ENCODE measurements at places on chromosomes 13 and 19.
A peak's percentile ranks its signal among the peaks of the same experiment; 100 is the strongest.

DNA sequence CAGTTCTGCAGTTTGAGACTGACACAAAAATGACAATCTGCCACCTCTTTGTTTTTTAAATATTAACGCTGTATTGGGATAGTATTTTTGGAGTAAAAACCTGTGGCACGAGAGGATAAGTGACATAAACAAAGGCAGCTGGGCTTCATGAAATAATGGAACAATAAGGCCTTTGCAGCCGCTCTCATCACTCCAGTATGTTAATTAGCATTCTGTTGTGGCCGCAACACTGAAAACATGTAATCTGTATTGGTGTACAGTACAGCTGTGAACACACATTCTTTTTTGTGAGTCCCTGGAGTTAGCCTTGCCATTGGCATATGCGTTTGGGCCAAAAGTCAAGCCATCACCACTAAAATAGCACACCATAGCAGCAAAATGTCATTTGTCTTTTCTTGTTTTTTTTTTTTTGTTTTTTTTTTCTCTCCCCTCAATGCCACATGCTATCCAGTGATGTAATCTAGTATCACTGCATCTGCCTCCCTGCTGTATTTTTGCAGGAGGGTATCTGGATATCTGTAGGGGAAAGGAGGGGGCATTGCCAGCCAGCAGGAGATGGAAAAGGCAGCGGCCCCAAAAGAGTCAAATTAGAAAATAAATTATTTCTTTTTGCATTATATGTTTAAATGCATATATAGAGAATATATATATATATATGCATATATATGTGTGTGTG is 885 bp upstream of the ZNF536 start:
- no peaks in the 10 kb centered on the region for H3K36me3 ChIP-seq
- no peak for DNase-seq
- peaks cover 25% of the 10 kb centered on the region for H3K4me1 ChIP-seq
- no peak overlapping the region for H3K4me3 ChIP-seq
- H3K27ac ChIP-seq, result no peak overlapping the region

DNA sequence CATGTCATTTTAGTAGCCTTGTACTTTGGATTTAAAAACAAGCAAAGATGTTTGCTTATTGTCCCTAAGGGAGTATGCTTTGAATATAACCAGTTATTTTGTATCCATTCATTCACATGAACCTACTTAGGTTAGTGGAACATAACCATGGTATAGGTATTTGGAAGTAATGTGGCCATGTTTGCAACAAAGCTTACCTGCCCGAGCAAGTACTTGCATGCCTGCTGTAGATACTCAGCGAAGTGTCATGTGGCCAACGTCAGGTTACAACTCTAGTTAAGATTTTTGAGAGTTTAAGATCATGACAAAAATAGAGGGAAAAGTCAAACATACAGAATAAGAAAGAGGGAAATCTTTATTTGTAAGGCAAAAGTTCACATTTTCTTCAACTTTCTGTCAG is 57.2 kb downstream of the COG6 start:
- no peak overlapping the region for H3K27ac ChIP-seq
- no peaks in the 10 kb centered on the region for H3K27me3 ChIP-seq
- H3K4me3 ChIP-seq, result no peak overlapping the region
- H3K36me3 ChIP-seq, result peaks cover 30% of the 10 kb centered on the region
- H3K4me1 ChIP-seq, result no peaks in the 10 kb centered on the region
- DNase-seq, result no peak

GRCh38 chr19:55650602-55651230 is 2.7 kb downstream of the CCDC106 start:
- peaks cover 2% of the 10 kb centered on the region for H3K36me3 ChIP-seq
- no peak for DNase-seq
- peaks cover 9% of the 10 kb centered on the region for H3K27me3 ChIP-seq
- H3K27ac ChIP-seq, result no peak overlapping the region
- H3K4me1 ChIP-seq, result peaks cover 21% of the 10 kb centered on the region
- H3K4me3 ChIP-seq, result peak overlapping the region; percentile 83

GRCh38 chr19:24074720-24075454 is 12.1 kb upstream of the ZNF254 start:
- peaks cover 52% of the 10 kb centered on the region for H3K36me3 ChIP-seq
- no peak for DNase-seq
- peaks cover 27% of the 10 kb centered on the region for H3K4me1 ChIP-seq
- H3K27ac ChIP-seq, result no peak overlapping the region
- H3K4me3 ChIP-seq, result peak overlapping the region; percentile 29
- no peaks in the 10 kb centered on the region for H3K27me3 ChIP-seq

- DNase-seq, result no peak
- H3K27ac ChIP-seq, result no peak overlapping the region
- H3K4me3 ChIP-seq, result no peak overlapping the region
- no peaks in the 10 kb centered on the region for H3K36me3 ChIP-seq
- H3K4me1 ChIP-seq, result no peaks in the 10 kb centered on the region
These were observed 16.9 kb upstream of the DNMT1 start for GRCh38 chr19:10211691-10212090.

DNA sequence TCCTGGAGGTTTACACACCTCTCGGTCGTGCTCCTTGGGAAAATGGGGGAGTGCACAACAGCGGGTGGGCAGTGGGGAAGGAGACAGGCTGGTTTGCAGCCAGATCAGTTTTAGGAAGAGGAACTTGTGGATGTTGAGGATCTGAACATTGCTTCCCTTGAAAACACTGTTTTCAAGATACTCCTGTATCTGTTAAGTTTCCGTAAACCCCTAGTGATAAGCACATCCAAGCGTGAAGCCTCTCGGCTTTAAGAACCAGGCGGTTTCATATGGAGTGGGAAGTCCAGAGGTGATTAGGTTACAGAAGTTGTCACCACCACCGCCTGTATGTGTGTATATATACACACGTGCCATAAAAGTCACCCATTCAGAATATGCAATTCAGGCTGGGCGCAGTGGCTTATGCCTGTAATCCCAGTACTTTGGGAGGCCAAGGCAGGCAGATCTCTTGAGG is 47.4 kb downstream of the SIPA1L3 start:
- H3K27ac ChIP-seq, result peak overlapping the region; percentile 81
- no peak overlapping the region for H3K4me3 ChIP-seq
- peaks cover 21% of the 10 kb centered on the region for H3K4me1 ChIP-seq
- peaks cover 9% of the 10 kb centered on the region for H3K36me3 ChIP-seq
- DNase-seq, result no peak

Measured in neural crest cell (in vitro differentiated cells).